ENCODE measurements at places on chromosomes 11 and 22. TPM values are rescaled to one million over a fixed set of nuclear protein-coding genes. Genes with fewer than 3 reads are reported as not detected.
A peak's percentile ranks its signal among the peaks of the same experiment; 100 is the strongest.

DNA sequence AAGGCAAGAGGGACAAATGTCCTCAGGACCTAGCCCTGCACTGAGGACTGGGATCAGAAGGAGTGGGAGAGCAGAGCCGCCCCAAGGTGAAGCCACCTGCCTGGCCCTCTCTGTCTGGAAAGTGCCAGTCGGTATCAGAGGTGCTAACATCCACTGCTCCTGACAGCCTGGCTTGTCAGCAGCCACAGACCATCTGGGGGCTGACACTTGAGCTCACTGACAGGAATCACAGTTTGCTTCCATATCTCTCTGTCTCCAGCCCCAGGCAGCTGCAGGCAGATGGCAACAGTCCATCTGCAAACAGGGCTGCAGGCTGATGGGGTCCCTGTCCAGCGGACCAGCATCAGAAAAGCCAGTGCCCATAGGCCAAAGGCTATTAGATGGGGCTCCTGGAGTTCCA is 5.5 kb downstream of the OPCML start:
- H3K36me3 ChIP-seq: no peaks in the 10 kb centered on the region
- H3K4me1 ChIP-seq: no peaks in the 10 kb centered on the region
- no peak overlapping the region for H3K27ac ChIP-seq
- H3K27me3 ChIP-seq: no peaks in the 10 kb centered on the region
- no peak for DNase-seq

DNA sequence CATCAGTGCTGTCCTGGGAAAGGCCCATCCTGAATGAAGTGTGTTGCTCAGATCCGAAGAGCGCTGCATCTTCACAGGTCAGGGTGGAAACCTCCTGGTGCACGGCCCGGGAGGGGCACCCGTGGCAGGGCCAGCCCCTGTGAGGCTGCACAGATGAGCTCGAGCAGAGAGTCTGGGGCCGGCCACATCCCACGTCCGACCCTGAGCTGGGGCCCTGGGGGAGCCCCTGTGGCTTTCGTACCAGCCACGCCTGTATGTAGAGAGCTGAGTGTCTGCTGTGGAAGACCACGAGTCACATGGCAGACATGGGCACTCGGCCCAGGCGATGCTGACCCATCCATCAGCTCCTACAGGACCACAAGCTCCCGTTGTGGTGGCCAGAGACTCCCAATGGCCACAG is 24.9 kb upstream of the SEPTIN5 start:
- DNase-seq: no peak
- H3K36me3 ChIP-seq: no peaks in the 10 kb centered on the region
- peaks cover 4% of the 10 kb centered on the region for H3K27me3 ChIP-seq

- H3K36me3 ChIP-seq: no peaks in the 10 kb centered on the region
- DNase-seq: no peak
- no peaks in the 10 kb centered on the region for H3K4me1 ChIP-seq
- H3K4me3 ChIP-seq: no peak overlapping the region
- no peaks in the 10 kb centered on the region for H3K27me3 ChIP-seq
Observed at GRCh38 chr11:93653571-93653970, 7.9 kb upstream of the CEP295 start.

DNA sequence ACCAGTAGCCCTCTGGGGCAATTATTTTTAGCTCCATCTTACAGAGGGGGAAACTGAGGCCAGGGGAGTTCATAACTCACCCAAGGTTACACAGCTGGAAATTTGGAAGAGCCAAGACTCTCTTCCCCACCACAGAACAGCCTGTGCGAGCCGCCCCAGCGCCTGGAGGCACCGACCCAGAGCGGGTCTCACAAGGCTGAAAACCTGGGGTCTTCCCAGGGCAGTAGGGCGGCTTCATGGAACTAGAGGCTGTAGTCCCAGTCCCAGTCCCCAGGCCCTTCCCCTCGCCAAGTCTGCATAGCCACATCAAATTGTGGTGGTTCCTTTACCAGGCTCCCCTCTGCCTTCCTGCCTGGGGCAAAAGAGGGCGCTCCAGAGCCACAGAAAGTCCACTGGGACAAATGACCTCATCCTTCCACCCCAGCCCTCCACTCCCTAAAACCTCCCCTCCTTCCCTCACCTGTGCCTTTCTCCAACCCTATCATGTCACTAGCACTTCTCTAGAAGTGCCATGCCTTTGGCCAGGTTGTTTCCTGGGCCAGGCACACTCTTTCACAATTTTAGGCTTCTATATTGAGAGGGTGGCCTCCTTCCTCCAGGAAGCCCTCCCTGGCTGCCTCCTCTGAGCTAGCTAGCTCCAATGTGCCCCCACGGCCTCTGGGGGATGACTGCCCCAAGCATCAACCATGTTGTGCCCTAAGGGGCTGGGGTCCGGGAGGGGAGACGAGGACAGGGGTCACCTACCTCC is 15.2 kb upstream of the CDC42EP1 start:
- no peak overlapping the region for H3K27ac ChIP-seq
- no peaks in the 10 kb centered on the region for H3K27me3 ChIP-seq
- H3K36me3 ChIP-seq: no peaks in the 10 kb centered on the region
- peaks cover 10% of the 10 kb centered on the region for H3K4me1 ChIP-seq

- H3K27ac ChIP-seq: no peak overlapping the region
- H3K36me3 ChIP-seq: peaks cover 11% of the 10 kb centered on the region
- DNase-seq: no peak
- peak overlapping the region; percentile 9 for H3K4me3 ChIP-seq
- peaks cover 43% of the 10 kb centered on the region for H3K4me1 ChIP-seq
- H3K27me3 ChIP-seq: no peaks in the 10 kb centered on the region
Observed at GRCh38 chr11:83161610-83162199, 4.8 kb downstream of the PCF11 start.

GRCh38 chr22:31248138-31248745 is 36.1 kb downstream of the LIMK2 start:
- peak overlapping the region; percentile 30 for H3K4me3 ChIP-seq
- H3K36me3 ChIP-seq: no peaks in the 10 kb centered on the region
- H3K4me1 ChIP-seq: peaks cover 14% of the 10 kb centered on the region
- peak; percentile 44 for DNase-seq

GRCh38 chr11:113274713-113275582 is 39.4 kb upstream of the TTC12 start:
- no peak overlapping the region for H3K27ac ChIP-seq
- no peak overlapping the region for H3K4me3 ChIP-seq
- no peaks in the 10 kb centered on the region for H3K27me3 ChIP-seq
- H3K4me1 ChIP-seq: no peaks in the 10 kb centered on the region
- H3K36me3 ChIP-seq: no peaks in the 10 kb centered on the region
- DNase-seq: no peak

DNA sequence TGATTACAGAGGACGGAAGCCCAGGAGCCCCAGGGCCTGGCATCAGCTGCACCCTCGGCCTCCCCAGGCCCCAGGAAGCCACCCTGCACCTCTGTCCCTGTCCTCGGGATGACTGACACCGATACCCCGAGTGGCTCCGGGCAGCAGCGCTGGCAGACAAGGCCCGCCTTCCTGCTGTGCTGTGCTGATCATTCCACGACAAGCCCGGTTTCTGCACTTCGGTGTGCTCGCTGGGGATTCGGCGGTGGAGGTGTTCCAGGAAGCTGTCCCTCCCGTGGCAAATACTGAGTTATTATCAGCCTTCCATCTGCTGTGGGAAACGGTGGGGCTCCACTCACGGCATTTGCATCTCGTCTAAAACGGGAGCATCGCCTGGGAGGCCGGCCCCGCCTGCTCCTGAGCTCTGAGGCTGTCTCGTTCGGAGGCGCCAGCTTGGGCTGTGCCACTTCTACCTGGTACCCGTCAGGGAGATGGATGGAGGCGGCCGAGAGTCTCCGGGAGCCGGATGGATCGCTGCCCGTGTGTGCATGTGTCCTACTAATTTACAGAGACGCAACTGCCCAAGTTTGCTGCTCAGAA is 506.1 kb downstream of the BRD1 start:
- no peaks in the 10 kb centered on the region for H3K27me3 ChIP-seq
- no peaks in the 10 kb centered on the region for H3K4me1 ChIP-seq
- no peak overlapping the region for H3K4me3 ChIP-seq
- no peaks in the 10 kb centered on the region for H3K36me3 ChIP-seq

DNA sequence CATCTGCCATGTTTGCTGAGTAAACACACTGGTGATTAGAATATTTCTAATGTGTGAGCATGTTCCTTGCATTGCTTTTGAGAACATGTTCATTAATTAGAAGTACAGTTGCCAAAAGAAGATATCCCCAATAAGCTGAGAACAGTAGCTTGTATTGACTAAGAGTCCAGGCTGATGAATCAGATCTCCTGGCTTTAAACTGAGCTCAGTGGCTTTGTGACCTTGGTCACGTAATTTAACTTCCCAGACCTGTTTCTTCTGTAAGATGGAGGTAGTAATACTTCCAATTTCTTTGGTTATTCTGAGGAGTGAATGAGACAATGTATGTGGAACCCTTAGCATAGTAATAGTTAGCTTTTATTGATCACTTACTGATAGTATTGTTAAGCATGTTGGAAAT is 61.9 kb downstream of the CYB5R2 start:
- no peaks in the 10 kb centered on the region for H3K27me3 ChIP-seq
- no peak overlapping the region for H3K4me3 ChIP-seq
- H3K36me3 ChIP-seq: no peaks in the 10 kb centered on the region
- H3K27ac ChIP-seq: no peak overlapping the region

DNA sequence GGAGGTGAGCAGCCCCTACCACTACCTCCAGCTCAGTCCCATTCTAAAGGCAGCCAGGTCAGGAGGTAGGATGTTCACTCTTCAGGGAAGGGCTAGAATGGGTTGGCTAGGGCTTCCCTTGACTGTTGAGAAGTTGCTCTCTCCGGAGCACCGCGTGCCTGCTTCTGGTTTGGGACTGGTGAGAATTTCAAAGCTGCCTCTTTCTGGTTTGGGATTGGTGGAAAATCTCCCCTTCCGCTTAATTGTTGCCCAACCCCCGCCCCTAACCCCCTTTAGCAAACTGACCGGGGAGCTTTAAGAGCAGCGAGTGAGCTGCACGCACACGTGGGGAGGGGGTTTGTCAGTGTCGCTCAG is 686 bp downstream of the USP2 start:
- H3K4me3 ChIP-seq: peak overlapping the region; percentile 74
- H3K27ac ChIP-seq: peak overlapping the region; percentile 51
- H3K27me3 ChIP-seq: no peaks in the 10 kb centered on the region
- DNase-seq: no peak
- peaks cover 13% of the 10 kb centered on the region for H3K4me1 ChIP-seq
- no peaks in the 10 kb centered on the region for H3K36me3 ChIP-seq

GRCh38 chr11:134676516-134677287 is 264.7 kb upstream of the B3GAT1 start:
- H3K4me1 ChIP-seq: no peaks in the 10 kb centered on the region
- no peak for DNase-seq
- no peaks in the 10 kb centered on the region for H3K36me3 ChIP-seq
- H3K27ac ChIP-seq: no peak overlapping the region
- no peaks in the 10 kb centered on the region for H3K27me3 ChIP-seq

Gene LRRC55
- total RNA-seq: not detected

Gene TRIM22
- total RNA-seq: 105 TPM

Gene TRIM51
- not detected for total RNA-seq

Gene SYT7
- total RNA-seq: not detected

Gene ANKRD42
- 10.3 TPM for total RNA-seq

Gene FOSL1
- 26.9 TPM for total RNA-seq
